ENCODE measurements at places on chromosomes 5 and 9.

DNA sequence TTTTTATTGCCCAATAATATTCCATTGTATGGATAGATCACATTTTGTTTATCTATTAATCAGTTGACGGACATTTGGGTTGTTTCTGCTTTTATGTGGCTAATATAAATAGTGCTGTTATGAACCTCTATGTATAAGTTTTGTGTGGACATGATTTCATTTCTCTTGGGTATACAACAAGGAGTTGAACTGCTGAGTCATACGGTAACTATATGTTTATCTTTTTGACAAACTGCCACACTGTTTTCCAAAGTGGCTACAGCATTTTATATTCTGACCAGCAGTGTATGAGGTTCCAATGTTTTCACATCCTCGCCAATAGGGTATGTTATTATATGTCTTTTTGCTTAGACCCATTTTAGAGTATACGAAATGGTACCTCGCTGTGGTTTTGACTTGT lies 264.3 kb downstream of the RFX3 start:
- DNase-seq = no peak

GRCh38 chr9:137432687-137433348 lies 8.3 kb downstream of the ENTPD8 start:
- DNase-seq = no peak

DNA sequence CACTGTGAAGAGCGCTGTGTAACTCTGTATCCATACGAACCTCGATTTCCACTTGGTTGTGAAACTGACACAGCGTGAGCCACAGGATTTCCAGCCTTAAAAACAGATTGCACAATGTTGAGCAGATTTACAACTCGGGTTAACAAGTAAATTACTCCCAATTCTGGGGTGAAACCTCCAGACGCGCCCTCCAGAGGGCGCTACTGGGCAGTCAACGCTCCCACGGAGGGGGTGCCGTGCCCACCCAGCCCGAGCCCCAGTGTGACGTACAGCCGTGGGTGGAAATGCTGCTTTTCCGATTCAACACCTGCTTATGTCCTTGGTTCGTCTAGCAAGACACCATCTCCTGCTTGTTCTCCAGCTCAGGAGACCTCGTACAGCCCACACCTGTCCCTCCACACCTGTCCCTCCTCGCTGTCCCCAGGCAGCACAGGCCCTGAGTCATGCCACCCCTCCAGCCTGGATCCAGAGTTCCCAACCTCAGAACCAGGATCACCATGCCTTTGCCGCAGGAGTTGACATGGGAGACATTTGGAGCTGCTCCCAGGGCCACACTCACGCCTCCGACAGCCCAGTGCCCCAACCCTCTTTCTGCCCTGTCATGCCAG lies 34.4 kb upstream of the SLC6A3 start:
- peak; percentile 18 for DNase-seq

DNA sequence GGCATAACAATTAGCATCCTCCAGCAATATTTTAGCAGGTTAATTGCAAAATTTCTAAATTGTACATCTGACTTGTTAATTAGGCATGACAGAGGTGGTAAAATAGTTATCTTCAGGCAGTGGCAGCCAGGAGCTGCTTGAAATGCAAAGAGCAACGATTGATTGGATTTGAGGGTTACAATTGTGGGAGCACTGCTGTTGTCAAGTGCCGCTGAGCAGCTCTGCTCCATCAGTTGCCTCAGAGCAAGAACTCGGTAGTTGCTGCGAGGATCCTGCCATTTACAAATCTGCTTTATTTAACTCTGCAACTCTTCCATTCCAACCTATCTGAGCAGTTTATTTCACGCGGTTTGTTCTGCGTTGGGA lies 12.6 kb downstream of the PBX3 start:
- DNase-seq = no peak

GRCh38 chr9:134566936-134567335 lies 74.7 kb upstream of the COL5A1 start:
- DNase-seq = no peak

DNA sequence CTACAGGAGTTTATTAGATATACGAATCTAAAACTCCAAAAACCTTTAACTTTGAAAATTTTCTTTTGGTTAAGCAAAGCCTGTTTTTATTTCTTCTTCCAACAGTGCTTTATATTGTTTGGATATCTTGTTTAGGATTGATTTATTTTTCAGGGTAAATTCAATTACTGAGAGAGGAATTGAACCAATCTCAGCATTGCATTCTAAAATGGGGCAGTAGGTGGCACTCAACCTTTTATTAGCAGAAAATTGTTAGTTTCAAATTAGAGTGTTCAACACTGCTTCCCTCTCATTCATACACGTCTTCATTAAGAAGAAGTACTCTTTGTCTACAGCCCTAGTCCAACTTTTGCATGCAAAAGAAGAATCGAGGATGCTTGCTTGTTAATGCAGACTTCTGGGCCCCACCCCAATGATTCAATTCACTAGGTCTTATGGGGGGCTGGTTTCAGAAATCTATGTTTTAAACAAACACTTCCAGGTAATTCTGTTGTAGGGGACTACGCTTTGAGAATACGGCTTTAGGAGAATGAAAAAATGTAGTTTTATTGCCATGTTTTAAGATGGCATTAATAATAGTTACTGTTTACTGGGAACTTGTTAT lies 26.6 kb downstream of the MRPL22 start:
- DNase-seq = no peak

DNA sequence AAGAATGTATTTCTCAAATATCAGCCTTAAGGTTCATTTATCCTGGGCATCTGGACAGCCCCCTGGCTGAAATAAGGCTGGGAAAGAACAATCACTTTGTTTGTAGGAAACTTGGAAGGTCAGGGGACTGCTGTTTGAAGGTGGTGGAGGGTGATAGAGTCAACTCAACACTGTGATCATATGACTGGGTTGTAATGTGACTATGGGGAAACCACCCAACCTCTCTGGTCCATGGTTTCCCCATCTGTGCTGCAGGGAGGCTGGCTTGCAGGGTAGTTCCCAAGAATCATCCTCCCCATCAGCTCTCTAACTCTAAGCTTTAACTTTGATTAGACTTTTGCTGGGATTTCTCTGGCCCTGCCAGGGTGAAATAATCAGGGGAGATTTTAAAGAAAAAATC lies 10.0 kb downstream of the INSYN2B start:
- DNase-seq = no peak

Measured in AG09319 (cell line).